ENCODE measurements at places on chromosomes 6 and 20.

GRCh38 chr6:51654647-51655046 lies 432.8 kb downstream of the PKHD1 start:
- DNase-seq = no peak

DNA sequence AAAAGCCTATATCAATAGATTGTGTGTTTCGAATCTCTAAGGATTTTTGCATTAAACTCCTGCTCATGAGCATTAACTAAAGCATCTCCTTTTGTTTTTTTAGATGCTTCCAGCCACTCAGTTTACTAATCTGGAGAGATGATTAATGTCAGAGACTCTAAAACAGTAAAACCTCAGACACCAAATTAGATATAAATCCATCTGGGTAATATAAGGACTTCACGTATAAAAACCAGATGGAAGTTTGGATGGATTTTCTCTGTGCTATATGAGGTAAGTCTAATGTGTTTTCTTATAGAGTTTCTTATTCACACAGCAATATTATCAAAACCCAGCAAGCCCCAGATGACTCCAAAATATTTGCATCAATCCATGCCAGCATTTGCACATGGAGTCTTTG lies 137.2 kb downstream of the SYNE1 start:
- DNase-seq = no peak

DNA sequence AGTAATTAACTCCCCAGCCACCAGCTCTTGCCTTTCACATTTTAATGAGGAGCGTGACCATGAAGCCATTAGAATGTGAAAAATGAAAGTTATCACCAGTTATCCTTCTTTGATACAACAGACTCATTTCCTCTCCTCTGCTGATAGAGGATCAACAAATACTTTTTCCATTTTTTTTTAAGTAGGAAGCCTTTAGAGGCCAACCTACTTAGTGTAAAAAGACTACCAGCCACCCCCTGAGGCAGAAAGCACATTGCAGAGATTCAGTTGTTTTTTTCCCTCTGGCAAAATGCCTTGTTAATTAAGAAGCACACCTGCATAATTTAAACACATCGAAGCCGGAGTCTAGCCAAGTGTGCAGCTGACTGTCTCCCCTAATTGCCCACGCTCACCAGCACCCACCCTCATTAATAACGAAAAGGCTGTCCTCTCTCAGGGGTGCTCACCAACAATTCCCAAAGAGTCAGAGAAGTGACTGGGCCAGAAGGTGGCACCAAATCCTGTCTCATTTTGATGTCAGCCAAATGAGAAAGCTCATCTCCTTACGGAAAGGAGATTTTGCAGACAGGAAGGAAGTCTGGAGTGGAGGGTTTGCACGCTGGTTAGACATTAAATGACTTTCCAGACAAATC lies 60.9 kb upstream of the MC3R start:
- DNase-seq = peak; percentile 85

GRCh38 chr20:50559856-50560638 lies 49.9 kb downstream of the PTPN1 start:
- DNase-seq = no peak

DNA sequence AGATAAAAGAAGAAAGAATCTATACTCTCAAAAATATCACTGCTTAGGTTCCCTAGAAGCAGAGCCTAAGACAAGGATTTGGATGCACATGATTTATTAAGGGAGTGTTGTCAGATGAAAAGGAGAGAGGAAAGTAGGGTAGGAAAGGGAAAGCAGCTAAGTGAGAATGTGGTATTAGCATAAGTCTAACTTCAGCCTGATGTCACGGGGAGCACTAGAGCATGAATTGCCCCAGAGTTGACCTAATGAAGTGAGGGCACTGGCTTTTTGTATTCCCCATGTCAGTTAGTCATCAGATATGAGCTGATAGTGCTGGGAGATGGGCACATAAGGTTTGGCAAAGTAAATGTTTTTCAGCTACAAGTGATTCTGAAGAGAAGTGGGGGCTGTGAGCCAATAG lies 129.0 kb upstream of the THEMIS start:
- DNase-seq = no peak

- no peak for DNase-seq
Measured at GRCh38 chr20:57130160-57130772, 136.2 kb downstream of the BMP7 start.

- DNase-seq = no peak
Measured at GRCh38 chr6:159973406-159973805, 4.5 kb downstream of the IGF2R start.

- no peak for DNase-seq
Measured at GRCh38 chr20:9038791-9039535, 29.9 kb upstream of the PLCB4 start.

DNA sequence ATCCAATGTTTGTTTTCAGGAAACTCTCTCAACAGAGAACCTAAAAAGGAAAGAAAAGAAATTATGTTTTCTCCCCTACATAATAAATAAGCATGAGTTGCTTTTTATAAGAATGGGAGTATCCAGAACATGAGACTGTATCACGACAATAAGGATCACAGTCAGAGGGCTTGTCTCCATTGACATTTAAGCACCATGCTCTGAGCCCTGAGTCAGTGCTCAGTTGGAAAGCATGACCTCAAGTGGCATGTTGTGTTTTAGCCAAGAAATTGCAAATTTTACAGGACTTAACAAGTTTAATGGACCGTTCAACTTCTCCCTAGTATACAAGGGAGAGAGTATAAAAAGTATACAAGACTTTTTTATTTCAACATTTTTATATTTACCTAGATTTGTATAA lies 431.6 kb downstream of the GJA1 start:
- no peak for DNase-seq

GRCh38 chr20:25848222-25848621 lies 151.6 kb upstream of the ZNF337 start:
- no peak for DNase-seq

- no peak for DNase-seq
Measured at GRCh38 chr6:46338131-46338530, 153.1 kb downstream of the RCAN2 start.

GRCh38 chr6:11875325-11876109 lies 96.9 kb upstream of the ADTRP start:
- DNase-seq = no peak

- DNase-seq = no peak
Measured at GRCh38 chr20:63765902-63766301, 26.3 kb downstream of the SLC2A4RG start.

DNA sequence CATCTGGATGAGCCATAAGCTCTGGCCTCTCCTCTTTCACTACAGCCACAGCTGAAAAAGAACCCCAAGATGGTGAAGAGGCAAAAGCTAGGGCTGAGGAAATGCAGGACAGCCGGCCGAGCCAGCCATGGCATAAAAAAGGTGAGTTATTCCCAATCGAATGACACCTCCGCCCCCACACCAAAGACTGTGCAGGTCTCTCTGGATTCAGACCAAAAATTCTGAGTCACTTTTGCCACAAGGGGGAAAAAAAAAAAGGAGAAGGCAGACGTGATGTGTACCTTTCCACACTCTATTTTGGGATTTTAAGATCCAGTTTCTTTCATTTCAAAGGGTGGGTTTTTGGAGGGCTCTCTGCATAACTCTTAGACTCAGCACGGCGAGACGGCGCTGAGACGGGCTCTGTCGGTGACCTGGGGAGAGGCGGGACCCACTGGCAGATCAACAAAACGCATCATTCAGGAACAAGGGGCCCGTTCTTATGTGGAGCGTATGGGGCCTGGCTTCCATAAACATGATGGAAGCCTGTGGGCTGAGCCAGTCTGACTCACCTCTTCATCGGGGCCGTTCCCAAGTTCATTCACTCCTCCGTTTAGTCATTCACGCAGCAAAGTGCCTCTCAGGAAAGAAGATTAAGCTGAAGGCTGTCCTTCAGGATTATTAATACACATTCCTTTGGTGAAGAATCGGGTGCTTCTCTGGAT lies 54.8 kb downstream of the NFATC2 start:
- DNase-seq = no peak

DNA sequence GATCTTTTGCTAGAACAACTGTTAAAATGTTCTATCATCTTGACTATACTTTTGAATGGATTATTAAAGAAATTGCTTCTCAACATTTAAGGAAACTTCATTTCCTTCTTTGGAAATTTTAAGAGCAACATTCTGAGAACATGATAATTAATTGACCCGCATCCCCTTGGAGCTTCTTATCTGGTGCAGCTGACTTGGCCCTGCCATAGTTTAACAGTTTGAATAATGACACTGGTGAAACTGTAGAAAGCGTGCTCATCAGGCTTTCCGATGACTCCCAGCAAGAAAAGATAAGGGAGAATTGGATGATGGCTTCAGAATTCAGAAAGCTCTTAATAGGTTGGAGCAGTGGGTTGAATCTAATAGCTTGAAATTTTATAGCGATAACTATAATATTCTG lies 38.1 kb downstream of the SNX9 start:
- DNase-seq = no peak

GRCh38 chr6:87724983-87725811 lies 23.2 kb upstream of the AKIRIN2 start:
- DNase-seq = no peak

GRCh38 chr20:37259031-37259430 lies 2.6 kb downstream of the GHRH start:
- DNase-seq = no peak

- no peak for DNase-seq
Measured at GRCh38 chr6:6780231-6780630, 191.7 kb downstream of the LY86 start.

DNA sequence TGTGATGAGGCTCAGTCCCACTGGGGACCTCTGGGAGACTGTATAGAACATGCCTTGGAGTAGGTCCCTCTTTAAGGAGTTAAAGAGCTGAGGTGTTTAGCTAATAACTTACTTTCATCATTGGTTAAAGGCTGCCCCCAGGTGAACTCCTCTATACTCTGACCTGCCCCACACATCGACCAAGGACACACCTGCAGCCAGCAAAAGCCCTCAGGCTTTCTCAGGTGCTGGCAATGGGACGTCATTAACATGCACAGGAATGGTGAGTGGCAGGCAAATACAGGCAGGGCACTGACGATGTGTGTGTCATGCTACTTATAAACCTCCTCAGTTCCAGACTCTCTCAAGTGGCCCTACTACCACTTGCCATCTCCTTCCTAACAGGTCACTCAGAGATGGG lies 366.4 kb downstream of the KIF16B start:
- no peak for DNase-seq

DNA sequence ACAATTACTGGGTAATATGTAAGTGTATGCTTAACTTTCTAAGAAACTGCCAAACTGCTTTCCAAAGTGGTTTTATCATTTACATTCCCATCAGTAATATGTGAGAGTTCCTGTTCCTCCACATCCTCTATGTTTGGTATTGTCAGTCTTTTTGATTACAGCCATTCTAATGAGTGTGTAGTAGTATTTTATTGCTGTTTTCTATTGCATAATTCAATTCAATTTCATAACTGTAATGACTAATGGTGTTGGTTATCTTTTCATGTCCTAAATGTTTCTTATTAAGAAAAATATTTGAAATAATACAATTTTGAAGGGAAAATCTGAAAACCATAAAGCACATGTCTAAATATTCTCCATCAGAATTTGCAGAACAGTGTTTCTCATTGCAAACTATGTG lies 119.3 kb downstream of the MAP3K7 start:
- no peak for DNase-seq

GRCh38 chr20:739736-740135 lies 28.6 kb downstream of the SLC52A3 start:
- DNase-seq = no peak

DNA sequence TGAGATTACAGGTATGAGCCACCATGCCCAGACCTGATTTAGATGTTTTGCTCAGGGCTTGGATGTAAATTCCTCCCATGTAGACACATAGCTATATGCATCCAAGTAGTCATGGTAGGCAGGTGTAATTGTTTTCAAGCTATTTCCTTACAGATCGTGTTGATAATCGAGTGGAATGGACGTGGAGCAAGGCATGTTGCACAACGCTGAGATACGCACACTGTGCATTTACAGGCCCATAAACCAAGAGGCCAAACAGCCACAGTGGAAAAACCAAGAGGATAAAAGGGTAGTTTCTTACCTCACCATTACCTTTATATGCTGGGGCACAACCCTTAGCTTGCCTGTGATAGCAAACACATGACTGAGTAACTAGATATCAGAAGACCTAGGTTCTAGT lies 51.0 kb upstream of the ADGRF1 start:
- DNase-seq = no peak

GRCh38 chr6:118632359-118632758 lies 19.0 kb downstream of the CEP85L start:
- DNase-seq = no peak

GRCh38 chr6:21588481-21589351 lies 4.8 kb upstream of the SOX4 start:
- peak; percentile 86 for DNase-seq

DNA sequence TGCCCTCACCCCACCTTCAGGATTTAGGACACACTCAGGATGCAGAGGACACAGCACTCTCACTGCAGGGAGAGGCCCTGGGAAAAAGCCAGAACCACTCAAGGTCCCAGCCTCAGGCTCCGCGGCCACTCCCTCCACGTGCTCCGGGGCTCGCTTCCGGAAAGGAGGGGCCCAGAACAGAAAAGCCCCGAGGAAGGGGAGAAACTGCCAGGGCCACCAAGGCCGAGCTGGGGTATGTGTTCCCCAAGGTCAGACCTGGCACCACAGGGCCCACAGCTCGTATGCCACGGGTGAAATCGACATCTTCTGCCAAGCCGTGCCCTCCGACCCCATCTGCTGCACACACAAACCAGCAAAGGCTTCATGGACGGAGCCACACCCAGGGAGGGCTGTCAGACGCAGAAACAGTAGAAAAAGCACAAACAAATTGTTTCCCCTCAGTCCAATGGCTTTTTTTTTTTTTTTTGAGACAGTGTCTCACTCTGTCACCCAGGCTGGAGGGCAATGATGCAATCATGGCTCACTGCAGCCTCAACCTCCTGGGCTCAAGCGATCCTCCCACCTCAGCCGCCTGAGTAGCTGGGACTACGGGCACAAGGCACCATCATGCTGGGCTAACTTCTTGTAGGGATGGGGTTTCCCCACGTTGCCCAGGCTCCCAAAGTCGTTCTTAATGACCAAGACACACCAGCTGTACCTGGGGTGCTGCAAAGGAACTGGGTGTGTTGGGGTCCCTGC lies 33.4 kb downstream of the SLC2A4RG start:
- DNase-seq = no peak

DNA sequence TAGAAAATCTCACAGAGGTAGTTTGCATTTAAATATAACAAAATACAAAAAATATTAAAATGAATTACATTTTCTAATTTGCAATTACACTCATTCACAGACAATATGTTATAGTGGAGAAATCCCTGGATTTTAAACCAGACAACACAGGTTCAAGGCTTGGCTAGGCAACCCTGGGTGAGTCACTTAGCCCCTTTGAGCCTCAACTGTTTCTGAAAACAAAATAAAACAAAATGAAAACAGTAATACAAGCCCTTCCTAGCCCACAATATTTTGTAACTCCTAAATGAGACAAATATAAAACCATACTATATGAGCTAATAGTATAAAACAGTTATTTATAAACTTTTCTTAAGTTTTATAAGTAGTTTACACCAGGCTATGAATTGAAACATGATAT lies 41.0 kb downstream of the UQCC1 start:
- DNase-seq = no peak

Data from NCI-H748 treated with DMSO at 0.1 percent for 48 hours (cell line).